ENCODE measurements at places on chromosomes 12 and 14.
A peak's percentile ranks its signal among the peaks of the same experiment; 100 is the strongest.

- DNase-seq = no peak
Measured at GRCh38 chr12:16828891-16829290, 222.9 kb upstream of the LMO3 start.

DNA sequence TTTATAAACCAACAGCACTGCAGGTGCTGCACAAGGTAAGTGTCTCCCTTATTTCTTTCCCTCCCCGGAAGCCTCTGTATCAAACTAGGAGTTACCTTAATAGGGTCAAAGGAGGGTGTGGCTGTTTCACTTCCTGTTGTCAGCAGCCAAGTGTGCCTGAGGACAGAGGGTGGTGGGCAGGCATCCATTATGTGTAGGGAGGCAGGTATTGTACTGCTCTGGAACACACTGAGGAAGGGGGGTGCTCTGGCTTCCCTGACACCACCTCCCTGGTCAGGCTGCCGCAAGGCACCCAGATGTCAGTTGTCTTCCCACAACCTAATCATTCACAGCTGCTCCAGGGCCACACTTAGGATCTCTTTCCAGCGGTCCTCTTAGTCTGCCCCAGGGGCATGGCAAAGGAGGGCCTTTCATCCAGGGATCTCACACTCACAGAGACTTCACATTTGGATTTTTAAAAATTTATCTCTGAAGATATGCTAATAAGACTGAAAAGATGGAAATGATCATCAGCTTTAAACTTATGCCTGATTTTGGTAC is 132.0 kb upstream of the ARHGAP5 start:
- no peak for DNase-seq

- DNase-seq = peak; percentile 93
Measured at GRCh38 chr14:23306412-23307145, at the start of gene BCL2L2. Gene BCL2L2, plus strand, starts transcription at chr14:23306833. Its CDS starts 935 bp downstream, at chr14:23307768.

- DNase-seq = peak; percentile 80
Measured at GRCh38 chr14:24398293-24398652, 530 bp upstream of the NYNRIN start.

DNA sequence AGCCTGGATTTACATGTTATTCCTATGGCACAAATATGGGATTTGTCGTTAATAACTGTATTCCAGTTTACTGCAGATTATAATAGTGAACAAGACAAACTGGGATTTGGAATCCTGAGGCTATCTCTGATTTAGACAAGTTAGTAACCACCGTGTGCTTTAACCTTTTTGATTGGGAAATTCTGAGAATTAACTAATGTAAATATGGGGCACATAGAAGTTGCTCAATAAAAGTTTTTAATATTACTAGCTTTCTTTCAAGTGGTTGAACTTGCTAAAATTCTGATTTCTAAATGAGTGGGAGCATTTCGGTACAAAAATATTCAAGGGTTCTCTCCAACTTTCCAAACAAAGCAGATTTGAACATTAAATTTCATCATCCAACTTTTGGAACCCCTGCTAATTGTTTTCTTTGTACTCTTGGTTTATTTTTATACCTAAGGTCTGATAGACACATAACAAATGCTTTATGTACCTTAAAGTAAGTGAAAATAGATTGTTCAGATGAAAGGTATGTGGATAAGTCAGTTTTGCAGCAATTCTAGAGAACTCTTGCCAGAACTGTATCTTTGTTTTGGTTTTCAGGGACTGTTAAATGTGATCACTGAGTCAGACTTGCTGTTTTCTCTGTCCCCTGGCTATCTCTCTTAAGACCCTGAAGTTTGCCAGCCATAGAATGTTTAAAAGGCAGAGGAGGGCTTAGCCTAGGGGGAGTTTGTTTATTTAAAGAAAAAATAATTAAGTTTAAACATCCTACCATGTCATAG is 57.5 kb downstream of the FRS2 start:
- DNase-seq = no peak

- DNase-seq = no peak
Measured at GRCh38 chr12:34334953-34335743, 312.9 kb downstream of the ALG10 start.

- no peak for DNase-seq
Measured at GRCh38 chr12:115946092-115946491, 331.4 kb downstream of the MED13L start.

DNA sequence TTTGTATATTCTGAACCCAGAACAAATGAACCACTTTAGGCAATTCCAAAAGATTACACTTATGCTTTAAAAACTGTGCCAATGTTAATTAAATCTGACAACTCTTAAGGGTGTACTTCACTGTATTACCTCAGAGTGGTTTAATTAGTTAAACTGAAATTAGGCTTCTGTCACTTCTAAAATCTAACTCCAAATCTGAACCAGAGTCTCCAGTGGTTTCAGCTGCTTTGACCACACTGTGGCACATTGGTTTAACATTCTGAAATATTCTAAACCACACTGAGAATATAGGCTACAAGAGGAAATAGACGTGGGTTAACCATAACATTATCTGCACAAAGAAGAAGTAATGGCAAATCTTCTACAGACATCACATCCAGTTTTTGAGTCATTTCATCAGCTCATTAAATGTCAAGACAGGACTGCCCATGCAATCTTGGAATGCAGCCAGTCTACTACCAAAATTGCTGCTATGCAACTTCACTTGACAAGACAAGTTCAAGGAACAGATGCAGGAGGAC is 94.8 kb downstream of the LRP6 start:
- DNase-seq = no peak

DNA sequence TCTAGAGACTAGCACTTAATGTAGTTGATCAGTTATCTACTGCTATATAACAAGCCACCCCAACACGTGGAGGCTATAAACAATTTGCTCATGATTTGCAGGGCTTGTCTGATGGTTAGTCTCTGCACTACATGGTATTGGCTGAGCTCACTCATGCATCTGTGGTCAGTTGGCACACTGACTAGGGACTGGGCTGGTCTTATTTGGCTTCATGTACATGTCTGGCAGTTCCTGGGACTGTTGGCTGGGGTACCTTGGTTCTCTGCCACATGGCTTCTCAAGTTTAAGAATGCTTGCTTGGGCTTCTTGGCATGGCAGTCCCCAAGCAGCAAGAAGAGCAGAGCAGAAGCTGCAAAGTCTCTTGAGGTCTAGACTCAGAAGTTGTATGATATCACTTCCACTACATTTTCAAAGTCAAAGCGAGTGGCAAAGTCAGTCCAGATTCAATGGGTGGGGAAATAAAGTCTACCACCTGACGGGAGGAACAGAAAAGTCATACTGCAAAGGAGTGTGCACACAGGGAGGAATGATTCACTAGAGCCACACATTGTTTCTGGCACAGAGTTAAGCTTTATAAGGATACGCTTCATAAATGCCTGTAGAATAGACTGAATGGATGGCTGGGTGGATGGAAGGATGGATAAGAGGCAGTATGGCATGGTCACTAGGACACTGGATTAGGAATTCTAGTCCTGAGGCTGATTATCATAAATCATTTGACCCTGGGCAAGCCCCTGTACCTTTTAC is 44.8 kb upstream of the PTHLH start:
- no peak for DNase-seq

- no peak for DNase-seq
Measured at GRCh38 chr14:76917745-76918255, 91.6 kb downstream of the LRRC74A start.

GRCh38 chr12:93616584-93617101 is 44.2 kb downstream of the SOCS2 start:
- no peak for DNase-seq

- no peak for DNase-seq
Measured at GRCh38 chr14:84250893-84251292, 1279.1 kb upstream of the FLRT2 start.

- DNase-seq = no peak
Measured at GRCh38 chr14:71711619-71712018, 220.6 kb upstream of the RGS6 start.

DNA sequence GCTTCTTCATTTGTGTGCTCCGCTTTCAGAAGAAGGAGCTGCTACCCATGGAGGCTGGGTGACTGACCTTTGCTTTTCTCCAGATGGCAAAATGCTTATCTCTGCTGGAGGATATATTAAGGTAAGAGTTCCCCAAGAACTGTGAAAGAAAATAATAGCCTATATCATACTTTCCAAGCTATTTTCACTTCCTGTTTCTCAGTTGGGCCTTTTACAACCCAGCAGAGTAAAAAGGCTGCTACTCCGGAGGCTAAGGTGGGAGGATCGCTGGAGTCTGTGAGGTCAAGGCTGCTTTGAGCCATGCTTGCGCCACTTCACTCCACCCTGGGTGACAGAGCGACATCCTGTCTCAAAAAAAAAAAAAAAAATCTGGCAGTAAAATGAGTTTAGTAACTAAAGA is 82.1 kb downstream of the APAF1 start:
- no peak for DNase-seq

DNA sequence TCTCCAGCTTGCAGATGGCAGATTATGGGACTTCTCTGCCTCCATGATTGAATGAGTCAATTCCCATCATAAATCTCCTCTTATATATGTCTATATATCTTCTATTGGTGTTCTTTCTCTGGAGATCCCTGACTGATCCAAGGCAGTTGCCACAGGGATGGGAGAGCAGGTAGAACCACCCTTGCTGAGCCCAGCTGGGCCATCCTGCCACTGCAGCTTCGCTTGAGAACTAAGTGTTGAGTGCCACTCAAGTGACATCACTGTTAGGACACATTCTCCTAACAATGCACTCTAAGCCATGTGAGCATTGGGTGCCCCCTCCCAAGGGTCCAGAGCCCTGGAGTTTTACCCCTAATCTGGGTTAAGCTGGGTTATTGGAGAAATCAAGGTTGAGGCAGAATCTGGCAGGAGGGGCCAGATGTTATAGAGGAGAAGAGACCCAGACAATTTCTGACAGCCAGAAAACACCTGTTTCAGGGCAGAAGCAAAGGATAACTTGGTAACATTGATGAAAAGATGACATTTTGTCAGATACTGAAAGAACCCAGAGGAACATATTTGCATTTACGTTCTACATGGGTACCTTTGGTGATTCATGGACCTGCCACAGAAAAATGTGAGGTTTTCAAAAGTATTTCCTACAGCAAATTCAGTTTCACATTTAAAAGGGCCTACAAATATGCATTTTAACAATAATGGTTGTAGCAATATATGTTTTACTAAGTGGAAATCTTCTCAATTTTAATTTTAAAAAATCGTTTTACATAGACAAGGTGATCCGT is 57.2 kb upstream of the MAX start:
- no peak for DNase-seq

DNA sequence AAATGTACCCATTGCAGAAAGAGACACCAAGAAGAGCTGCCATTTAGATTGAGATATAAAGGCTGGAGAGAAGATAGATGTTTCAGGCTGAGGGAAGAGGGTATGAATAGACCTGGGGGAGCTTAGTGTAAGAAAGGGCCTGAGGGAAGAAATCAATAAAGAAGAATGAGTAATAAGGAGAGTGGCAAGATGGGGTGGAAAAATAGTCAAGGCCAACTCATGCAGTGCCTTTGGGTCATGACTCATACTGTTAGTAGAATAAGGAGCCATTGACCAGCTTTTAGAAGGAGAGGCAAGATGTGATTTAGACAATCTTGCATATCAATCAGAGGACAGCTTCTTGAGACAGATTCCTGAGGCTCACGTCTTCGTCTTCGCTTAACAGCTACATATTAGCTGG is 287.5 kb downstream of the DUSP6 start:
- DNase-seq = no peak

- DNase-seq = no peak
Measured at GRCh38 chr14:30620178-30620577, 1.9 kb upstream of the SCFD1 start.

GRCh38 chr12:116552773-116553373 is 6.3 kb upstream of the MAP1LC3B2 start:
- DNase-seq = no peak

GRCh38 chr14:81516986-81517797 is 16.5 kb downstream of the SEL1L start:
- DNase-seq = peak; percentile 78
